ENCODE measurements at places on chromosomes 2 and 18.

GRCh38 chr2:25362434-25363145 is 20.9 kb upstream of the DNMT3A start:
- H3K4me1 ChIP-seq, result peaks cover 4% of the 10 kb centered on the region
- no peaks in the 10 kb centered on the region for H3K27me3 ChIP-seq
- H3K36me3 ChIP-seq, result no peaks in the 10 kb centered on the region
- H3K27ac ChIP-seq, result no peak overlapping the region

GRCh38 chr2:230634146-230634545 is 78.5 kb upstream of the CAB39 start:
- H3K27me3 ChIP-seq, result no peaks in the 10 kb centered on the region
- no peak overlapping the region for H3K27ac ChIP-seq
- DNase-seq, result no peak

DNA sequence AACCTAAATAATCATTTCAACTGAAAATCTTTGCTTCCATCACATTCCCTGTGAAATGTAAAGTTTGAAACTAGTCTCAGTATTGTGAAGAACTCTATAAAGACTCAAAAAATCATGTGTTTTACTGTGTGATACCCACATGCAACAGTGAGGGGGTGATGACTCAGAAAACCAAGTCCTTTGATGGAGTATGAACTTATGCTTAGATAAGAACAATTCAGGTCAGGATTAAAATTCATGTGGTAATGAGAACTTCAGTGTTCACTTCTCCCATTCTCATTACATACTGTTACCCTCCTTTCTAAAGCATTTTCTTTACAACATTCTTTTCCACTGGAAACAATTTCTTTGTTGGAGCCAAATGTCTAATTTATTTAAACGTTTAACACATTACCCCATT is 360.2 kb downstream of the FSIP2 start:
- H3K4me3 ChIP-seq, result no peak overlapping the region
- no peaks in the 10 kb centered on the region for H3K4me1 ChIP-seq
- H3K36me3 ChIP-seq, result no peaks in the 10 kb centered on the region
- no peak overlapping the region for H3K27ac ChIP-seq
- H3K27me3 ChIP-seq, result no peaks in the 10 kb centered on the region
- DNase-seq, result peak; percentile 78

DNA sequence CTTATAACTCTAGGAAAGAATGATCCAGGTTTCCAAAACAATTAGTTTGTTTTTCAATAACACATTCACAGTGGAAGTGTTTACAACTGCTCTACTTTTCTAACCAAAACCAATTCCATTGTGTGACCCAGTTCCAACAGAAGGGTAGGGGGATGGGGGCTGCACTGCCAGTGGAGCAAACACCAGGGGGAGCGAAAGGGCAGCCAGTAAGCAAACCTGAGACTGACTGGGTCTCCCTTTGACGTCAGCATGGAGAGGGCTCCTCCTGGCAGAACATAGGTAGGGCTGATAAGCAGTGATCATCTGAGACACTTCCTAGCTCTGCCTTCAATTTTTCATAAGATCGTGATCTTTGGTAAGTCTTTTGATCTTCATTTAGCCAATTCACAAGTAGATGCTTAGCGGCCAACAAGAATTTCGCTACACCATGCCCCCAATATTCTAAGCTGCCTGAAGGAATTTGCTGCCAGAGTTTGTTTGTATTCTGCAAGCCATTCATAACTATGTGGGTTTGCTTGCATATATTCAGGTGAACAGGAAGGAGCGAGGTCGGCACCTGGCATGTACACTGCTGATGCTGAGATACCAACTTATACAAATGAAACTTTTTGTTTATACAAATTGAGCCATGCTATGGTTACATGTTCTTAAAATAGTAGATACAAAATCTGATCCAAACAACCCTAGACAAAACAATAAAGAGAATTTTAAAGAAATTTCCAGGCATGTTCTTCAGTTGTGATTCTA is 45.9 kb downstream of the ST6GAL2 start:
- H3K4me3 ChIP-seq, result no peak overlapping the region
- DNase-seq, result no peak
- H3K36me3 ChIP-seq, result no peaks in the 10 kb centered on the region
- H3K27me3 ChIP-seq, result no peaks in the 10 kb centered on the region
- H3K27ac ChIP-seq, result no peak overlapping the region

GRCh38 chr2:105571445-105571987 is 172.7 kb upstream of the FHL2 start:
- H3K27me3 ChIP-seq, result peaks cover 18% of the 10 kb centered on the region
- H3K27ac ChIP-seq, result no peak overlapping the region
- H3K4me3 ChIP-seq, result no peak overlapping the region
- no peak for DNase-seq
- H3K36me3 ChIP-seq, result no peaks in the 10 kb centered on the region
- H3K4me1 ChIP-seq, result peaks cover 10% of the 10 kb centered on the region

GRCh38 chr18:76354348-76354747 is 140.7 kb downstream of the ZNF516 start:
- H3K4me1 ChIP-seq, result peaks cover 3% of the 10 kb centered on the region
- no peaks in the 10 kb centered on the region for H3K27me3 ChIP-seq
- peak; percentile 71 for DNase-seq
- H3K4me3 ChIP-seq, result no peak overlapping the region

DNA sequence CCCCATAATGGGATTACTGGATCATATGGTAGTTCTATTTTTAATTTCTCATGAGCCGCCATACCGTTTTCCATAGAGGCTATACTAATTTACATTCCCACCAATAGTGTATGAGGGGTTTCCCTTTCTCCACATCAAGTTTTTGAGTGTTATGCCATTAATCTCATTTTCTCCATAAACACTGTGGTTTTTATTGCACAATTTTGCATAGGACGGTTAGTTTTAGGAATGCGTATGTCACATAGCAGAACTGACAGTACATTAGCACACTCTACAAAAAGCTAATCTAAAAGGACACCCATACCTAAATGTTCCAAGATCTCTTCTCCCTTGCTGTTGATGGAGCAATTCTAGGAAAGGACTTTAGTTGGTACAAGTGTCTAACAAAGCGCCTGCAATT is 32.5 kb downstream of the DARS1 start:
- DNase-seq, result peak; percentile 44
- H3K4me1 ChIP-seq, result peaks cover 22% of the 10 kb centered on the region
- no peak overlapping the region for H3K4me3 ChIP-seq
- no peaks in the 10 kb centered on the region for H3K27me3 ChIP-seq
- H3K36me3 ChIP-seq, result no peaks in the 10 kb centered on the region
- H3K27ac ChIP-seq, result no peak overlapping the region

GRCh38 chr2:59236723-59237122 is 995.6 kb upstream of the FANCL start:
- no peak overlapping the region for H3K27ac ChIP-seq
- no peak for DNase-seq
- no peaks in the 10 kb centered on the region for H3K27me3 ChIP-seq

DNA sequence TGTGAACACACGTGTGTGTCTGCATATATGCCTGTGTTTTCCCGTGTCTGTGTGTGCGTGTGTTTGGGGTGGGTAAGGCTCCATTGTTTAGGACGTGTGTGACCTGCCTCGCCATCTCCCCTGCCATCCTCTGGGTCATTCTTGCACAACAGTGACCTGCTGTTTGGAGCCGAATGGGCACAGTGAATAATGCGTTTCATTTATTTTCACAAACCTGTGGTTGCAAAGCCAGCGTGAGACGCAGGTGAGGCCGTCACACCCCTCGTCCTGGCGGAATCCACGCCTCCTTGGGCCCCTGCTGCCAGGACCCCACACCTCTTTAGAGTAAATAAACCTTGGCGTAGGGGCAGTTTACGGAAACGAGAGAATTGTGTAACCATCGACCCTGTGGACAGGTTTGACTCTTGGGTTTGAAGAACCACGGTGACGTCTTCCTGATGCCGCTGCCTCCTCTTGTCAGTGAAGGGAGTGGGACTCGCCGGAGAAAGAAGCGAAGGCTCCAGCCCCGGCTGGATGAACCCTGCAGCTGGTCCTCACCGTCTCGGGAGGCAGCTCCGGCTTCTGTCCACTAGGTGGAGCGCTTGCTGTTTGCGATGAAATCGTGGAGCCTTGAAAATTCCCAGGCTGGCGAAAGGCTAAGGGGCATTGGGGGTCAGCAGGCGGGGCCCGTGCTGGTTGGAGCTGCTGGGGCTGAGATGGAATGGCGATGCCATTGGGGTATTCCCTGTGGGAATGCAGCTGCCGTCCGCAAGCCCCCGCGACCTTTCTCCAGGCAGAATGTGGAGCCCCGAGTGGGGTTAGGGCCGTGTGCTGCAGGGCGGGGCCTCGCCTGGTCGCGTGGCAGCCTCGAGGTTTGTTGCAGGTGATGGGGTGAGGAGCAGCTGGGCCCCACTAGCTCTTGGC is 81.1 kb downstream of the RTP5 start:
- peak; percentile 12 for DNase-seq
- H3K4me1 ChIP-seq, result no peaks in the 10 kb centered on the region
- no peak overlapping the region for H3K27ac ChIP-seq
- H3K27me3 ChIP-seq, result peaks cover 26% of the 10 kb centered on the region

DNA sequence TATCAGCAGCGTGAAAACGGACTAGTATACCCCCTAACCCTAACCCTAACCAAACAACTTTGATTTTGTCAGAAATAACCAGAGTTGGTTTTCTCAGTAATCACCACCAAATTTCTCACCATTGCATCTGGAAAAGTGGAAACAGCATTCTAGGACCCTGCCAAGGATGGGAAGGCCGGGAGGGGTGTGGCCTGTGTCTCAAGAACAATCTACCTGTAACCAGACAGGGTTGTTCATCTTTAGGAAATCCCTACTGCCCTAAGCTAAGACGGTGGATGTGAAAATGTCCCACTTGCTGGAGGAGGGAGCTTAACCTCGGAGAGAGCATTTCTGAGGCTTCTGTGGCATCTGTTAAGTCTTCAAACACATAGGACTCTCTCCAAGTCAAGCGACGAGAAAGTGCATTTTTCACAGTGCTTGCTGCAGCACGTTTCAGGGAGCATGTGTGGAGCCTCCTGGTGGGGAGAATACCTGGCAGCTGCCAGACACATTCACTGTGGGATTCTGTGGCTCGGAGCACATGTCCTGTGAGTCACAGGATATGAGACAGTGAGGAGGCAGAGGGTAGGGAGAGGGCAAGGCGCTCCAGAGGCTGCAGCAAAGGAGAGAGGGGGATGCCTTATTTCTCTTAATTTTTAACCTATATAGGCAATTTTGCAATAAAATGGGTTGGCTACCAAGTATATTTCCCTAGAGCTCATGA is 207.5 kb downstream of the SPP2 start:
- no peak overlapping the region for H3K4me3 ChIP-seq
- peak; percentile 99 for DNase-seq
- peaks cover 26% of the 10 kb centered on the region for H3K4me1 ChIP-seq
- H3K27me3 ChIP-seq, result no peaks in the 10 kb centered on the region

DNA sequence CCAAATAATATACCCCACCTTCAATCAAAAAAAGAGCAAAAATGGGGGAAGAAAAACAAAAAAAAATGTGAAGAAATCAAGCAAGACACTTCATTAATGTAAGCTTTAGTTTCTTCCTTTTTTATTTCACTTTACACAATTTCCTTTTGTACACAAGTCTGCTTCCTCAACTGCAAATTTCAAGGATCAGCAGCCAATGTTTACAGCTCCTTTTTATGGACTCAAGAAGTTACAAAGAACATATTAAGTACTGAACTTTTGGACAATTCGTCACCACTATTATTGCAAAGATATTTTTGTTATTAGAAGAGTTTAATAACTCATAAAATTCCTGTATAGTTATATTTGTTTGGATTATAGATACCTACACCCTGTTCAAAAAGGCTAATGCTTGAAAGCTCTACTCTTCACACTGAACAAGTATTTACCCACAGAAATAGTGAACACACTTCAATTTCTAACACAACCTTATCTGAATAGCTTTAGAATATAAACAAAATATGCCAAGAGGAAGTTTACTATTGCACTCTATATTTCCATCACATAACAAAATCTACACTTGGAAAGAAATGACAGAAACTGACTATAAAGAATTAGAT is 658.7 kb upstream of the CNTNAP5 start:
- H3K27me3 ChIP-seq, result no peaks in the 10 kb centered on the region
- no peaks in the 10 kb centered on the region for H3K36me3 ChIP-seq
- H3K27ac ChIP-seq, result no peak overlapping the region
- no peak for DNase-seq

DNA sequence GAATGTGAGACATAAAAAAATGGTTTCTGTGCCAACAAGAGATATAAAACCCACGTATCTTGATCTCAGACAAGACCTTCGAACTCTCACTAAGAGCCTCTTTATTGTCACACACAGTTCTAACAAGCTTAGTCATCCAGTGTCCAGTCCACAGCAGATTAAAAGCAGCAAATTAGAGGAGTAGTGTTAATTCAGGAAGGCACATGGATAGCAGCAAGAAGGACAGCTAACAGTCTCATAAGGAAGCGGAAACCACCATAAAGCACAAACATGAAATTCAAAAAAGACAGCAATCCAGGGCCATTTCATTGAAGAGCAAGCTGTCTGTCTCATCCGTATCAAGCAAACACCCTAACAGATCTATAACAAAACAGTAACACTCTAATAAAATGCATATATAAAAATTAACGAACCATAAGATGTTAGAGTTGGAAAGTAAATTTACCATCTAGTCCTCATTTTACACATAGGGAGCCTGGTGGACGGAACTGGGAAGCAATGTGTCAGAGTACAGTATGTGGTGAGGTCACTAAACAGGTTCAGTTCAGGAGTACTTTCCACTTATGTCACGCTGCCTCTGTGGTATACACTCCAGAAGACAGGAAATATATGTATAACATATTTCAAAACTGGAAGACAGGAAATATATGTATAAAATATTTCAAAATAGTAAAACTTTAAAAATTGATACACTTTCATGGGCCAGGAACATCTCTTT is 18.3 kb downstream of the AAK1 start:
- H3K4me1 ChIP-seq, result peaks cover 4% of the 10 kb centered on the region
- DNase-seq, result no peak
- no peaks in the 10 kb centered on the region for H3K36me3 ChIP-seq
- H3K27ac ChIP-seq, result no peak overlapping the region
- H3K4me3 ChIP-seq, result no peak overlapping the region
- no peaks in the 10 kb centered on the region for H3K27me3 ChIP-seq

- no peak overlapping the region for H3K27ac ChIP-seq
- DNase-seq, result peak; percentile 67
- H3K36me3 ChIP-seq, result no peaks in the 10 kb centered on the region
- no peaks in the 10 kb centered on the region for H3K27me3 ChIP-seq
- peak overlapping the region; percentile 43 for H3K4me3 ChIP-seq
These were observed 24.6 kb upstream of the SPP2 start for GRCh38 chr2:234025891-234026401.

GRCh38 chr2:26522325-26522724 is 44.4 kb upstream of the OTOF start:
- no peak overlapping the region for H3K4me3 ChIP-seq
- no peak for DNase-seq
- H3K36me3 ChIP-seq, result no peaks in the 10 kb centered on the region
- H3K27ac ChIP-seq, result no peak overlapping the region

GRCh38 chr2:158650646-158651357 is 144.3 kb upstream of the DAPL1 start:
- H3K27me3 ChIP-seq, result no peaks in the 10 kb centered on the region
- no peaks in the 10 kb centered on the region for H3K4me1 ChIP-seq
- no peak for DNase-seq
- H3K36me3 ChIP-seq, result no peaks in the 10 kb centered on the region

GRCh38 chr2:160015746-160016145 is 46.7 kb downstream of the PLA2R1 start:
- no peak for DNase-seq
- H3K4me3 ChIP-seq, result no peak overlapping the region
- H3K27me3 ChIP-seq, result no peaks in the 10 kb centered on the region
- H3K27ac ChIP-seq, result no peak overlapping the region

All from astrocyte (in vitro differentiated cells and primary cell).